ENCODE measurements at places on chromosomes 3 and 15.
A peak's percentile ranks its signal among the peaks of the same experiment; 100 is the strongest.

GRCh38 chr3:180267202-180267843 is 230.6 kb upstream of the PEX5L start:
- no peak for DNase-seq

DNA sequence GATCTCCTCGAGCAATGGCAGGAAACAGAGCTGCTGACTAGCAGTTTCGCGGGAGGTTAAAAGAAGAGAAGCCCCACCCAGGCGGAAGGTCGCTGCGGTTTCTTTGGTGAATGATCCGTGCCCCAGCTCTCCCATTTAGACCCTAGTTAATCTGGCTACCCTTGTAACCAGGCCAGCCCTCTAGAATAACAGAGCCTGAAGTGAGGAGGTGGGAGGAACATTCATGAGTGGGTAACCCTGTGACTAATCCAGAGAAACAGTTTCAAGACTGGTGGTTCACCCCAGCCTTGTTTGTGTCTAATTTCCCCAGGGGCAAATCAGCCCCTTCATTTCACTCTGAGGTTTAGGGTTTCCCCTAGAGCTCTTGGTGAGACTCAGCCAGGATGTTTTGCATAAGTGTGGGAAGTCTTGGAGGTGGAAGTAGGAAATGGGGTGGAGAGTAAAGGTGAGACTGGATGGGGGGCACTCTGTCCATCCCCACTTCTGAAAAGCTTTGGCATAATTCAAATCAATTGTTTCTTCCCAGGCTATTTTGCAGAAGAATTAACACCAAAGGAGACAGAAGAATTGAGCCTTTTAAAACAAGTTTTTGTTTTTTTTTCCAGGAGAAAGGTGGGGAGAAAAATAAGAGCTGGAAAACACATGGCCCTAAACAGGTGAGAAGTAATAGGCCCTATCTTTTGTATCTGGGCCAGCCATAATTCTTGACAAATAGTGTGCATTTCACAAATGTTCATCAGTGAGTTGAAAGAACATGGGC is 303.1 kb downstream of the RPLP1 start:
- peak; percentile 91 for DNase-seq

DNA sequence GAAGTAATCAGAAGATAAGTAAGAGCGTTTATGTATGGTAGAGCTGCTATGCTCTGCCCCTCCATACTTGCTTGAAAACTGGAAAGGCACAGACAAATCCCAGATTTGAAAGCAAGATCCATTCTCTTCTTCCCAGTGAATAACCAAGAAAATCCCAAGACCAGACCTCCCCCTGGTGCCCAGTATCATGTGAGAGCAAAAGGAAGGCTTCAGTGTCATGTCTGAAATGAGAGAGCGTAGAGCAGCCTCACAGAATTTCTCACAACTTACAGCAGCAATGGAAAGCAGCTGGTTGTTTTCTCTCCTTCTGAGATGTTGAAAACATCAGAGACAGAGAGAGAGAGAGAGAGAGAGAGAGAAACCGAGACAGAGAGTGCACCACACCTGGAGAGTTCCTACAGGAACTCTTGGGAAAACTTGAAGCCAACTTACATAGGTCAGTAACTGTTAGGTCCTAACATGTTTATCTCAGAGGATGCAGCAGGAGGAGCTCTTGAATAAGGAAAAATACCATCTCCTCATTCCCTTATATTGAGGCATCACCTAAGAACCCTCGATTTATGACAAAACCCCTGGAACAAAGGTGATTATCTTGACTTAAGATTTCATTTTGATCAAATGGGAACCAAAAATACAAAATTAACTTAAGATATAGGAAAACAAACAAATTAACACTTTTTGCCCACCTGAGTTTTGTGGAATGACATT is 273.3 kb downstream of the NSUN3 start:
- peak; percentile 58 for DNase-seq

DNA sequence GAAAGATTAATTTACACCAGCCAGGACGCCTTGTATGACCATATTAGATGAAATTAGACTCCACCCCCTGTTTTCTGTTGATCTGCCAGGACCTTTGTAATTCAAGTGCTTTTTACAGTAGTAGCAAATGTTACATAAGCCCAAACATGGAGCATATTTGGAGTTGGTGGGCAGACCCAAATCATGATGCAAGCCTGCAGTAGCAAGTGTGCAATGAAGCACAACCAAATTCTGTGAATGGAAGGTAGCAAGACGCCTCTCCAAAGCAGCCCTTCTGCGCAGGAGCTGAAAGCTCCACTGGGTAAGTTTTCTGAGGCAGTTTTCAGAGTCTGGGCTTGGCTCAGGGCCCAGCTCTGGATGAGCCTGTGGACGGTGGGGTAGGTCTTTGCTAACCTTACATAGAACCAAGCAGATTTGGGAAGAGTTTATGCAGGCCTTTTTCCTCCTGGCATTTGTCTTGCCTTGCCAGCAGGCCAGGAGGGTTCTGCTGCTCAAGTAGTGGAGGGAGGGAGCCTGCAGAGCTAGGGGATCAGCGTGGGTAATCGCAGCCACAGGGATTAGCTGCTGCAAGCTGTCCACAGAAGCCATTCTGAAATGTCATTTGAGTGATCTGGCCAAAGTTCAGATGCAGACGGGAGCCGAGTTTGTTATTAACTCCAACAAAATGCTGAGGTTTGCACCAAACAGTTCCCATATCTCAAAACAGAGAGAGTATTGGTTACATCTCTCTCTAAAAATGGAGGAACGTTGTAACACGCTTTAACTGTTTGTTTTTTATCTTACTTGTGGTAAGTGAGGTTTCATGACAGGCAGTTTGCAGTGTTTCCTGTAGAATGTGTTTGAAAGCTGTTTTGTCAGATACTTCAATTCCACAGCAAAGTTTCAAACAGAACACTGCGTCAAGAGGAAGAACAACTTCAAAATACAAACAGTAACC is 55.4 kb downstream of the PSMD6 start:
- DNase-seq: peak; percentile 19

GRCh38 chr15:34717729-34718128 is 37.1 kb downstream of the GJD2 start:
- no peak for DNase-seq

DNA sequence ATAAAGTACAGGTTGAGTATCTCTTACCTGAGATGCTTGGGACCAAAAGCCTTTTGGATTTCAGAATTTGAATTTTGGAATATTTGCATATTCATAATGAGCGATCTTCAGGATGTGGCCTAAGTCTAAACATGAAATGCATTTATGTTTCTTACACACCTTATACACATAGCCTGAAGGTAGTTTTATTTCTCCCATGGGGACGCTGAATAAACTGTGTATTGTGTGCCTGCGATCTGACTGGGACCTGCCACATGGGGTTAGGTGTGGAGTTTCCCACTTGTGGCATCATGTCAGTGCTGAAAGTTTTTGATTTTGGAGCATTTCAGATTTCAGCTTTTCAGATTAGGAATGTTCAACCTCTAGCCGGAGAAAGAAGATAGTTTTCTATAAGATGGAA is 35.5 kb downstream of the UBE2E2 start:
- no peak for DNase-seq

- DNase-seq: peak; percentile 93
Observed at GRCh38 chr3:58161435-58162398, 49.1 kb downstream of the DNASE1L3 start.

DNA sequence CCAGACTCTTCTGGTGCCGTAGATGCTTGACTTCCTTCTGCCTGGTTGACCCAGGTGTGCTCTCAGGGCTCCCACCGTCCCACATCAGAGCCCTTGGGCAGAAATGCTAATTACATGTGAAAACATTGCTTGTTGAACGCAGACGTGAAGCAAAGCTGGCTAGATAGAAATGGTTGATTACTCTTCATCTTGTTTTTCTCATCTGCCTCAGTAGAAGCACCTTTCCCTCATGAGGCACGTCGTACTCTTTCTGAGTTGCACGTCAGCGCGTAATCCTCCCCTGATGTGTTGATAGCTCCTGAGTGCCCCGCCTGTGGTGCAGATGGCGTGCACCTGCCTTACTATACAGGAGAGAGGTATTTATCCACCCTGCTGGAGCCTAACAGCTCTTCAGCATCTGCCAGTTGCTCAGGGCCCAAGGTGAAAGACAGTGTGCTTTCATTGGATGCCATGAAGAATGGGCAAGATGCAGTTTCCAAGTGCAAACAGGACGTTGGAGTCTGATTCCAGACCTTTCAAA is 18.1 kb downstream of the MAP6D1 start:
- no peak for DNase-seq

DNA sequence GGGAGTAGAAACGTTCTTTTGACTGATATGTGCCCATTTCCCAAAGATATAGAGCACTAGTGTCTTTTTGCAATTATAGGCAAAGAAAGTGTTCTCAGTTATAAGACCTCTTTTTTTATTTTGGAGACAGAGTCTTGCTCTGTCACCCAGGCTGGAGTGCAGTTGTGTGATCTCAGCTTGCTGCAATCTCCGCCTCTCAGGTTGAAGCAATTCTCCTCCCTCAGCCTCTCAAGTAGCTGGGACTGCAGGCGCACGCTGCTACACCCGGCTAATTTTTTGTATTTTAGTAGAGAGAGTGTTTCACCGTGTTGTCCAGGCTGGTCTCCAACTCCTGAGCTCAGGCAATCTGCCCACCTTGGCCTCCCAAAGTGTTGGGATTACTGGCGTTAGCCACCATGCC is 20.7 kb upstream of the ZNF639 start:
- no peak for DNase-seq

DNA sequence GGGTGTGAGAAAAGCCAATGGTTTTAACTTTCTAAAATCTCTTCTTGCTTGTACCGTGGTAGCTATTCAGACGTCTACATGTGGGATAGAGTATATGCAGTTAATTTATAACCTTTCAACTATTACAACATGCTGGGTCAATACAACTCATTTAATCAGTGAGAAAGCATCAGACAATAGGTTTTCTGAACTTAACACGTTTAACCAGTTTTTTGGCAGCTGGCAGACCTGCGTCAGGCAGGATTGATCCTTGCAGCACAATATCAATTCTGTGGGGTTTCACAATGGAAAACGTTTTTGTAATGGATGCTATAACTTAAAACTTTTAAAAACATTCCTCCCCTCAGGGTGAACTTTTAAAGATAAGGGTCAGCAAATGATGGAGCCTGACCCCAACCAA is 6.5 kb downstream of the GNB5 start:
- DNase-seq: no peak

DNA sequence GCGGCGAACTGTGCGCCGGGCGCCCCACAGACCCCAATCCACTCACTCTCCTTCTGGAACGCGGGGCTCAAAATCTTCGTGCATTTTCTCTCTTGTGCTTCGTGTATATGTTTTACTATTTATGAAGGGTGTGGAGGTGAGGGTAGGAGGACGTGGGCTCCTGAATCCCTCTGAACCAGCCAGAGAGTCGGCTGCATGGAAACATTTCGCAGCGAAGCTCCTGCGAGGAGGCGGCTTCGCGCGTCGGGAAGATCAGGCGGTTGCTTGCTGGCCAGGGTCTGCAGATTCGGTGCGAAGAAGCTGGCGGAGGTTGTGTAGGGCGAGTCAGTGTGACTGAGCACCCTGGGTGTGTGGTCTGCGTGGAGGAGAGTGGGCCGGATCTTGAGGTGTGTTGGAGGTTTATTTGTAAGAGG is 1.1 kb downstream of the CNTN4 start:
- DNase-seq: no peak

DNA sequence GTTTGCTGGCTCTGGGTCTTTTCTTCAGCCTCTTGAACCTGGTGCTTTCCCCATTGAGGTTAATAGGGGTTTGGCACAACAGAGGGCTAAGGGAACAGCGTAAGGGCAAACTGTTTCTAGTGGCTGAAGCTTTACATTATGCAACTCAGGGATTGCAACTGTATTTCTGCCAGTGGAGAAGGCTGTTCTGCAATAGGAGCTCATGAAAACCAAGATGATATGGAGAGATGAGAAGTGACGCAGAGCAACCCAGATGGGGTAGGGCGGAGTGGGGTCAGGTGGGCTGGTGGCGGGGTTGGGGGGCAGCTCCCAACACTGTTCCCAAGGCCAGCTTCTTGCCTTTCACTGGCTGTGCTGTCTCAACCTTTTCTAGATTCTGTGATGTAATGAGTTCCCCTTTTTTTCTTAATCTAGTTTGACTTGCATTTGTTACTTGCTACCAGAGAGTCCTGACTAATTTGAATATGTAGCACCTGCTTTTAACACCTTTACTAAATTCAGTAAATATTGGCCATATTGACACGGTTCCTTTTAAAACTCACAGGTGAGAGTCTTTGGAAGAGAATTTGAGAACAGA is 7.2 kb downstream of the GXYLT2 start:
- DNase-seq: no peak

- no peak for DNase-seq
Observed at GRCh38 chr3:9704347-9705322, 1.0 kb downstream of the CPNE9 start.

DNA sequence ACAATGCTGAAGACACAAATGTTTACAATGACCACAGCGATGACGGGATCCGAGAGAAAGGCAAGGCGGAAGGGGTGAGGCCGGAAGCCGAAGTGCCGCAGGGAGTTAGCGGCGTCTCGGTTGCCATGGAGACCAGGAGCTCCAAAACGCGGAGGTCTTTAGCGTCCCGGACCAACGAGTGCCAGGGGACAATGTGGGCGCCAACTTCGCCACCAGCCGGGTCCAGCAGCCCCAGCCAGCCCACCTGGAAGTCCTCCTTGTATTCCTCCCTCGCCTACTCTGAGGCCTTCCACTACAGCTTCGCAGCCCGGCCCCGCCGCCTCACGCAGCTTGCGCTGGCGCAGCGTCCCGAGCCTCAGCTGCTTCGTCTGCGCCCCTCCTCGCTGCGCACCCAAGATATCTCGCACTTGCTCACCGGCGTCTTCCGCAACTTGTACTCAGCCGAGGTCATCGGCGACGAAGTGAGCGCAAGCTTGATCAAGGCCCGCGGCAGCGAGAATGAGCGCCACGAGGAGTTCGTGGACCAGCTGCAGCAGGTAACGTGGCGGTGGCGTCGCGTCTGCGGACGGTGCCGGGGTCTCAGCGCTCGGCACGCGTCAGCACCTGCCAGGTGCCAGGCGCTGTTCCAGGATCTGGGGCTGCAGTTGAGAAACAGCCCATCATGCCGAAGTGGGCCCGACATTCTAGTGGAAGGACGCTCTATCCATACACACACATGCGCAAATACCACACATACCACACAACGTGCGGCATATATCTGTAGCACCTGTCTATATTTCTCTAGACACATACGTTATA is at the start of gene DLEC1:
Gene DLEC1, plus strand, starts transcription at position 108 of the 798 bp plus-strand sequence. Its CDS starts 18 bp downstream, at position 126.
- no peak for DNase-seq

- DNase-seq: no peak
Observed at GRCh38 chr3:94937980-94938379, 875.1 kb downstream of the NSUN3 start.

DNA sequence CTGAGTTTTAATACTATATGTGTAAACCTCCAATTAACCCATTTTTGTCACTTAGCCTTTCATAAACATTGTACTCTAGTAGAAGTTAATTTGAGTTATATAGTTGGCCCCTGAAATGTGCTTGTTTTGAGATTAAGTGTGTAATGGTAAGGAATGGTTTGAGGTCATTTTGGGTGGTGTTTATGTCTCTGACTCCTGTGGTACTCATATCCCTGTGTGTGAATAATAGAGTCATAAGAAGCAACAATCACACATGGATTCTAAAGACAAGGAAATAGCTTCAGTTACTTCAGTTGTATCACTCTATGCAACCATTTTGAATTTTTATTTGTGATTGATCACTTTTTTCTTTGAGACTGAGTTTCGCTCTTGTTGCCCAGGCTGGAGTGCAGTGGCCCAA is 408.5 kb downstream of the MFSD1 start:
- no peak for DNase-seq

- DNase-seq: no peak
Observed at GRCh38 chr15:83890587-83890986, 236.7 kb downstream of the ADAMTSL3 start.
